HS-27A (cell line): ENCODE measurements at places on chromosomes 11 and 22.

GRCh38 chr11:92846491-92847125 lies 122.8 kb upstream of the MTNR1B start:
- no peak for DNase-seq

GRCh38 chr22:44243761-44244160 lies 63.0 kb downstream of the PARVG start:
- no peak for DNase-seq

GRCh38 chr11:82776377-82776776 lies 42.7 kb upstream of the FAM181B start:
- DNase-seq = no peak

DNA sequence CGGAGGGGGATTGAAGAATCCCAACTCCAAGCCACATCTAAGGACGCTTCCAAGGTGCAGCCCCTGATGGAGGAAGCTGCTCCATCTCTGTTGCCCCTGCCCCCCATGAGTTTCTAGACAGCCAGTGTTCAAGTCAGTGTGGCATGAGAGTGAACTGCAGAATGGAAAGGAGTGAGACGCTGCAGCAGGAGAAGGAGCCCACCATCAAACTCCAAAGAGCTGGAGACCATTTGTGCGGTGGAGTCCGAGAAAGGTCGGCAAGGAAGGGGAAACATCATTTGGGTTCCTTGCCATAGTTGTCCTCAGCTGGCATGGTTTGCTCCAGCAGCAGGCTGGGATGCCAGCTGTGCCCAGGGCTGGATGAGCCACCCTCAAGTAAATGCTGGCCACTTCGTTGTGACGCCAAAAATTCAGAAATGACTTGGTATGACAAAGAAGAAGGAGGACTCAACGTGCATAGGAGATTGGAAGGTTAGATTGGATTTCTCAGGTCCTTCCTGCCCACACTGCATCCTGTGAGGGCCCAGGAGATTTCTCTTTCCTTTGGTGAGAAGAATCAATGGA lies 16.4 kb downstream of the APOL2 start:
- no peak for DNase-seq
